Stromal cell of bone marrow (primary cell): ENCODE measurements at places on chromosomes 7 and 10.

- peak; percentile 96 for DNase-seq
These were observed 288.4 kb downstream of the SNX13 start for GRCh38 chr7:17651863-17652385.

DNA sequence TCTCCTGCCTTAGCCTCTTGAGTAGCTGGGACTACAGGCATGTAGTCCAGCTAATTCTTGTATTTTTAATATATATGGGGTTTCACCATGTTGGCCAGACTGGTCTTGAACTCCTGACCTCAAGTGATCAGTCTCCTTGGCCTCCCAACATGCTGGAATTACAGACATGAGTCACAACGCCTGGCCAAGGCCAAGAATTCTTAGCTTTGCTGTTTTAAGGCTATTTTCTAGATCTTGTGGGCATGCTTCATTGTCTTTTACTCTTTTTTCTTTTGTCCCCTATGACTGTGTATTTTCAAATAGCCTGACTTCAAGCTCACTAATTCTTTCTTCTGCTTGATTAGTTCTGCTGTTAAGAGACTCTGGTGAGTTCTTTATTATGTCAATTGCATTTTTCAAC lies 56.4 kb upstream of the TAS2R16 start:
- DNase-seq = no peak

- DNase-seq = no peak
These were observed 167.9 kb downstream of the CUX1 start for GRCh38 chr7:101985057-101985902.

DNA sequence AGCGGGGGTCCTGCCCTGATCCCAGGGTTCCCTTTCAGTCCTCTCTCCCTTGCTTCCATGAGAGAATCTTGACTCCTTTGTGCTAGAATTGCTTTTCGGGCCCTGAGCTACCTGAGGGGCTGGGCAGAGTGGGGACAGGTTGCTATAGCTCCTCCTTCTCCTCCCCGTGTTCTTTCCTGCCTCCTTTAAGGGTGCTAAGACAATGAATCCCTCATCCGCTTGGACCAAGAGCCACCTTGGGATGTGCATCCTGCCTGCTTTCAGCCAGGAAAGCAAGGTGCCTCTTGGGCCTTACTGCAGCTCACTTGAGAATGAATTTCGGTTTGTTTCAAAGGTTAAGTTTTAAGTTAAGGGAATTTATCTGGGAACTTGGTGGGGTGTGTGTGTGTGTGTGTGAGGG lies 53.6 kb downstream of the ADRA2A start:
- DNase-seq = no peak

- no peak for DNase-seq
These were observed 46.8 kb upstream of the CD36 start for GRCh38 chr7:80591654-80592053.
